Coronary artery (tissue), 2 donors: ENCODE measurements at places on chromosomes 2 and 18.

- no peak for DNase-seq
These were observed 434.5 kb downstream of the BCL11A start for GRCh38 chr2:60118917-60119316.

DNA sequence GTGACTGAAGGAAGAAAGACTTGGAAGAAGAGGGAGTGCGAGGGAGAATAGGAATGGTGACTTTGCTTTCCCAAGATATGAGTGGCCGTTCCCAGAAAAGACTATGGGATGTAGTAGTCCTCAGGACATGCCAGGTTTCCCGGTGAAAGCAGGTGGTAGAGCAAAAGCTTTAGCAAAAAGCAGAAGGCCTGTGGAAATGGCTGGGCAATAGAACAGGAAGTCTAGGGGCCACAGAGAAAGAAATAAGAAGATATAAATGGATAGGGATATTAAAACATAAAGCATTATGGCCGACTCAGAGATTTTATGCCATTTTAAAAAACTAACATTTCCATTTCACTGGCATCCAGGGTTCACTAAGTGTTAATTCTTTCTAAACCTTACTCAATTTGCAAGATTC, 1.2 kb upstream of the SERPINB13 start:
- DNase-seq, result no peak

DNA sequence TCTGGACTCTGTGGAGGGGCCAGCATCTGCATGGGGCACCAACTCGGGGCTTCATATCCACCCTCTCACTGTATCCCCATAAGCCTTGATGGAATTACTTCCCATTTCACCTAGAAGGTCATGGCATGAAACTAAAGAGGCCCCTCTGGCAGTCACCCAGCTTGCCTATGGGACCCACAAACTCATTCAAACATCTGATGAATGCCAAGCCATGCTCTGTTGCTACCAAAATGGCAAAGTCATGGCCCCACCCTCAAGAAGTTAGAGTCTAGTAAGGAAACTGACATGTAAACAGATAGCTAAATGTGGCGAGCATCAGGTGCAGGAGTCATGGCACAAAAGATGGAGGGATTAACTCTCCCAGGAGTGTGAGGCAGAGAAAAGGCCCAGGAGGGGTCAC, 14.5 kb downstream of the CYB5A start:
- no peak for DNase-seq

GRCh38 chr2:86305915-86306254, 31.5 kb downstream of the REEP1 start:
- no peak for DNase-seq

DNA sequence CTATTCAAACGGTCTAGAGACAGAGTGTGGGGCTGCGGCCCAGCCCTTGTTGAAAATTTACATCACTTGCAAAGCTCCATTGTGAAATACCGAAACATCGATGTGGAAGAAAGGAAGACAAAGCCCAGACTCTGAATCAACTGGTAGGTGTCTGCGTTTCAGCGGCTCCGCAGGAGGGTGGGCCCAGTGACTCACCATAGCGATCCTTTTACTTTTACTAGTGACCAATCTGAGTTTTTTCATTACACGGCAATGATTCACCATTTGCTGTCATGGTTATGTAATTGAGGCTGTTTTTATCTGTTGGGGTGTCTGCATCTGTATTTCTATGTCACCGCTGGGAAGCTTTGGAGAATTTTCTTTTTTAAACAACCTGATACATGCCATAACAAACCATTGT, 66.6 kb upstream of the ODC1 start:
- peak; percentile 14 for DNase-seq

DNA sequence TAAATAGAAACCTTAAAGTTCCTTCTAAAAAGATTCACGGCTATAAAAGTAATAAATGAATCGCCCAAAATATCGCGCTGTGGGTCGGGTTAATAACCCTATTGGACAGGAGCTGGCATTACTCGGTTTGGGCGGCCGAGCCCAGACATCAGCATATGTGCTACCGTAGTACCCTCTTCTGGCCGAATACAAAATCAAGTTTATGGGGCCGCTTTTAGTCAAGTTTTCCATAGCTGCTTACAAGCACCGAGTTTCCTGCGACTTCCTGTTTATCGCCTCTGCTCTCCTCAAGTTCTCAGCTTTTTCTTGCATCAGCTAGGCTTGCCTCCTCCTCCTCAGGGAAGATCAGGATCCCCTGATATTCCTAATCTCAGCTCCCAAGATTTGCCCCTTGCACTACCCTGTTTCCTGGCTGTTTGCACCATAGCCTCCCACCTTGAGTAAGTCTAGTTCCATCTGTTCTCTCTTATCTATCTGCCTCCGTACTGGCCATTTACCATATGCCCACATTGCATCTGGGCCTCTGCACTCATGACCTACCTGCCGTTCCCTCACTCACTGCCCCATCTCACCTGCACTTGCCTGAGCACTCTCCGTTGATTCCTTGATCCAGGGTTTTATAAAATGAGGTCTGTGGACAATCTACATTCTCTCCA, 56.1 kb downstream of the SLC35F5 start:
- DNase-seq, result no peak

GRCh38 chr2:28274911-28275685, 117.6 kb upstream of the FOSL2 start:
- DNase-seq, result no peak

GRCh38 chr2:186827411-186827810, 21.6 kb downstream of the ZSWIM2 start:
- DNase-seq, result no peak

DNA sequence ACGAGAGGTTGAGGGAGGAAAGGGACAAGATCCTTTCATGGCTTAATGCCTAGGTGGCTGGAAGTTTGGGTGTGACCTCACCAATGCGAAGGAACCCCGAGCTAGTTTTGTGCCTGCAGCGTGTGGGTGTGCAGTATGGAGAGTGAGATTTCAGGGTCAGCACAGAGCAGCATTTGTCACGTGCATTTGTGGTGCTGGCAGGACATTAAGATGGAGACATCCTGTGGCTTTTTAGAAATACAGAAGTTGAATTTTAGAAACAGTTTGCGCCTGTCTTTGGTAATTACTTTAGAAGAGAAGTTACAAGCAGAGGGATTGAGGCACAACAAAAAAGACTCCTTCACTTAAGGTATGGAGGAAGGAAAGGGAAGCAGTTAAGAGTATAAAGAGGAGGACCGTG, 258.2 kb upstream of the THUMPD2 start:
- DNase-seq, result no peak
